ENCODE measurements at places on chromosomes 3 and 15. TPM values are rescaled to one million over a fixed set of nuclear protein-coding genes. Genes with fewer than 3 reads are reported as not detected.
A peak's percentile ranks its signal among the peaks of the same experiment; 100 is the strongest.

Gene MYRIP
- total RNA-seq, result 0.21 TPM

DNA sequence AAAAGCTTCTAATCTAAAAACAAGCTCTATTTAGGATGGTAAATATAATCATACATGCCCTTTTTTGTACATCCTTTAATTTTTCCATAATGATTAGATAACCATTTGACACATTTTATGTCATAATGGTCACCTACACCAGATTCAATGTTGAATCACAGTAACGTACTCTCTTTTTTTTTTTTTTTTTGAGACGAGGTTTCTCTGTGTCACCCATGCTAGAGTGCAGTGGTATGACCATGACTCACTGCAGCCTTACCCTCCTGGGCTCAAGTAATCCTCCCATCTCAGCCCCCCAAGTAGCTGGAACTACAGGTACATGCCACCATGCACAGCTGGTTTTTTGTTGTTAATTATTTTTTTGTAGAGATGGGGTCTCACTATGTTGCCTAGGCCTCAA lies 49.2 kb downstream of the PROS1 start:
- DNase-seq, result no peak

Gene TADA3
- total RNA-seq, result 74.0 TPM

Gene ANKUB1
- total RNA-seq, result not detected

Gene CNTN3
- 0.37 TPM for total RNA-seq

GRCh38 chr3:161291191-161291901 lies 70.2 kb downstream of the NMD3 start:
- DNase-seq, result no peak

DNA sequence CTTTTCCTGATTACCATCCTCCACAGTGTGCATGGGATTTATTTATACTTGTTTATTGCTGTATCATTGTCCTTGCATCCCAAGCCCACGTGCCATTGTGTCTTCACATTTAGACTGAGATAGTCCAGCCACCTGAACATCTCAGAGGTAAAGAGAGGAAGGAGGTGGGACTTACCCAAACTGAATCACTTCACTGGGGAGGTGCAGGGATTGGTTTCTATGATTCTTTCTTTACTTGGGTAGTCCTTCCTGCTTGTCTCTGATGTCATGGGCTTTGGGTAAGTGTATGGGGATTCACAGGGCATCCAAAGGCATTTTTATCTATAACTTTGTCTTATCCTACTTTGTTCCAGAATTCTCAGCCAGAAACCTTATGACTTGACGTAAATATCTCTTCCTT lies 141.5 kb upstream of the UMPS start:
- no peak for DNase-seq

DNA sequence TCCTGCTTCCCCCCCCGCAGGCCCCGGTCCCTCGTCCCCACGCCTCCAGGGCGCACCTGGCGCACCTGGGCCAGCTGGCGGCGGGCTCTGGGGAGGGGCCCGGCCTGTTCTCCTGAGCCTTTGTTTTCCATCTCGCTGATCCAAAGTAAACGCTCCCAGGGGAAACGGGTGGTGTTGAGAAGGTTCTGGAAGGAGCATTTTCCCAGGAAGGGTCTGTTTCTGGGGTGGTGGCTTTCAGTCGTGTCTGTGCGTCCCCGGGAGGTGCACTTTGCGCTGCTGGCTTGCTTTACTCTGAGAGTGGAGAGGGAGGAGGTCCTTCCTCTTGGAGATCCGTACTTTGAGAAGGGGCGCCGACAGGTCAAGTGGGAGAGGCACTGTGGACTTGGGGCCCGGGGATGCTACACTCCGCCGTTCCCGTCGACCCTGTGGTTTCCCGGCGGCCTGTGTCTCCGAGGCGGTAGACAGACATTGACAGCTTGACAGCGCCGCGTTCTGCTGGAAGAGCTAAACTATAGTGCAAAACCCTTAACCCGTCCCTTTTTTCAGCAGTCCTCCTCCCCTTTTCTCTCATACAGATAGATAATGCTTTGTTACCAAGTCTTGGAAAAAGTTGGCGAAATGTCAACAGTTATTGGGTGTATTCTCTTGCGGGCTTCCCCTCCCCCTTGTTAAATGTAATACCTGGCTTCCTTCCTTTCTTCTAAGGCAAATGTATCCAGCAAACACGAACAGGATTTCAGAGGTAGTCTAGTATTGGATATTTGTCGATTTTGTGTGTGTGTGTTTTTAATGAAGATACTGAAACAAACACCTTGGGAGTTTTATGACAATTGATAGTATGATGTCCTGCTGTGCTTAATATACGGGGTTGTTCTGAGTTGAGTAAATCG lies 6.5 kb downstream of the TPM1 start:
- peak; percentile 39 for DNase-seq

Gene SOX14
- total RNA-seq, result not detected

Gene ZSCAN2
- total RNA-seq, result 17.4 TPM

DNA sequence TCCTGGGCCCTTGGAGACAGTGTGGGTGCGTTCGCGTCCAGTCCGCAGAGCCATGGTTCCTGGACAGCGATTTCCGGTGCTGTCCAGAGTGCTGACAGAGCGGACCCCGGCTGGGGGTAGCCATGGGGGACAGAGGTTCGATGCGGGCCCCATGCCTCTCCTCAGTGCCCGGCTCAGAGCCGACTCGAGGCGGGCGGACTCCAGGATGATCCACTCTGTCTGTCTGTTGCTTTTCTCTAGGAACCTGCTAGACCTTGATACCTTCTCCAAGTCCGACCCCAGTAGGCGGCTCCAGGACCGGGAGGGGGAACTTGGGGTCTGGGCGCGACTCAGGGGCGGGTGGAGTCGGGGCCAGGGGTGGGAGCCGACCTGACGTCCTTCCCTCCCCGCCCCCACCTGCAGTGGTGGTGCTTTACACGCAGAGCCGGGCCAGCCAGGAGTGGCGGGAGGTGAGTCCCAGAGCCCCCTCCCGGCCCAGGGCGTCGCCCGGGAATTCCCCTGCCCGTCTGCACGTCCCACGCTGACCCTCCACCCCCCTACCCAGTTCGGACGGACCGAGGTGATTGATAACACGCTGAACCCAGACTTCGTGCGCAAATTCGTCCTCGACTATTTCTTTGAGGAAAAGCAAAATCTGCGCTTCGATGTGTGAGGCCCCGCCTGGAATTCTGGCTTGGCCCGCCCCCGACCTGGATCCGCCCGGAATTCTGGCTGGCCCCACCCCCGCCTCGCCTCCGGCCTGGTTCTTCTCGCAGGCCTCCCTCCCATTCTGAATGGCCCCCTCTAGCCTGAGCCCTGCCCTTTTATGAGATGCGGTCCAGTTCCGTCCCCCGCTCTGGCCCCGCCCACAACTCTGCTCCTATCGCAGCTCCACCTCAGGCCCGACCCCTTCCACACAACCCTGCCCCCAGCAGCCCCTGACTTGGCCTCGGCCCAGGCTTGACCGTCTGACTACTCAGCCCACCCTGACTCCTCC lies 1.0 kb downstream of the CPNE9 start:
- peak; percentile 52 for DNase-seq

DNA sequence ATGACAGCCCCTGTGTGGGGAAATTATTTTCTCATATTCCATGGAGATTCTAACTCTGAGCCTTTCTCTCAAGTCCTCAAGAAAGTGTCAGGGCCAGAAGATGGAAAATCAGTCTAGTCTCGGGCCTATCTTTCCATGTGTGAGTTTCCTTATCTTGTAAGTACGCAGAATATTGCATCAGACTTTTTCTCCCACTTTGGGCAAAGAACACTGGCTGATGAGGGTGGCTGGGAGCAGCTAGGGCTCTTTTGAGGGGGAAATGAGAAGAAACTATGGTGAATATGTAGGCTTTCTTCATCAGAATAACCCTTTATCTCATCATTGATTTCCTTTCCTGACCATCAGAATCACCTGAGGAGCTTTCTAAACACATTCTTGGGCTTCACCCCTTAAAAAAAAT lies 264.0 kb downstream of the CLSTN2 start:
- DNase-seq, result no peak

- peak; percentile 52 for DNase-seq
These were observed 31.4 kb upstream of the ZBTB38 start for GRCh38 chr3:141336672-141337522.

Gene GXYLT2
- 27.2 TPM for total RNA-seq

Gene SYNPR
- total RNA-seq, result not detected

DNA sequence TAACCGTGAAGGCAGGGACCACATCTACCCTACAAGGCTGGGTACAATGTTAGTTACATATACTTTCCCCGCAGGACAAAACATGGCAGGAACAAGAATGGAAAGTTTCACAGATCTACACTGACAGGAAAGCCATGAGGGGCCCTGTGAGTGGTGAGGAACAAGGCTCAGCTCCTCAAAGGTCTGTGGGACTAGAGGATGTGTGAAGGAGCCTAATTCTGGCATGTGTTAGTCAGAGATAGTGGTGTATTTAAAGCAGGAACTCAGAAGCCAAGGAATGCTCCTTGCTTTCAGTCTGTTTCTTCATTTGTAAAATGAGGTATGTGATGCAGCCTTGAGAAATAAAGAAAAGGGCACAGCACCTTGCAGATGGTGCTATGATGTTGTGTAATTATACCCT lies 25.1 kb downstream of the ETV5 start:
- no peak for DNase-seq

GRCh38 chr15:66746231-66746605 lies 44.2 kb downstream of the SMAD6 start:
- DNase-seq, result no peak

Gene SERINC4
- total RNA-seq, result not detected

Gene TGM4
- total RNA-seq, result not detected

GRCh38 chr3:103410231-103410630 lies 975.4 kb downstream of the ZPLD1 start:
- peak; percentile 23 for DNase-seq

GRCh38 chr3:30908456-30909037 lies 14.1 kb upstream of the GADL1 start:
- no peak for DNase-seq

Gene ECE2
- total RNA-seq, result not detected

GRCh38 chr3:51687431-51688205 lies 16.6 kb downstream of the TEX264 start:
- no peak for DNase-seq

DNA sequence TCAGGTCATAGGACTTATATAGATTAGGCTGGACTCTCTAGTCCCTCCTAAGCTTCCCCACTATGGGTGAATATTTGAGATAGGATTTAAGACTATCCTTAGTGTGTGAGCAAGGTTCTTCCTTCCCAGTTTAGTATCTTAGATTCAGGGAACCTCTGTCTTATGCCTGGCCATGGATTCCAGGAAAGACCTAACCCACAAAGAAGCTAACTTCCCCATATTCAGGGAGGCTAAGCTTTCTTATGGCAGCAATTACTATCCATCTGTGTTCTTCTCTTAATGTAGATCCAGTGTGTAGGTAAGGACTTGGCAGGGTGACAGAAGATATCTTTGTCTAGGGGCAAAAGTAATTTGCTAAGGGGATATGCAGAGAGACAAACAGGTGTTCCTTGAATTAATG lies 25.5 kb upstream of the PIK3R4 start:
- DNase-seq, result no peak

Gene IGSF10
- 0.03 TPM for total RNA-seq

GRCh38 chr15:57649138-57649537 lies 57.4 kb upstream of the POLR2M start:
- DNase-seq, result no peak

DNA sequence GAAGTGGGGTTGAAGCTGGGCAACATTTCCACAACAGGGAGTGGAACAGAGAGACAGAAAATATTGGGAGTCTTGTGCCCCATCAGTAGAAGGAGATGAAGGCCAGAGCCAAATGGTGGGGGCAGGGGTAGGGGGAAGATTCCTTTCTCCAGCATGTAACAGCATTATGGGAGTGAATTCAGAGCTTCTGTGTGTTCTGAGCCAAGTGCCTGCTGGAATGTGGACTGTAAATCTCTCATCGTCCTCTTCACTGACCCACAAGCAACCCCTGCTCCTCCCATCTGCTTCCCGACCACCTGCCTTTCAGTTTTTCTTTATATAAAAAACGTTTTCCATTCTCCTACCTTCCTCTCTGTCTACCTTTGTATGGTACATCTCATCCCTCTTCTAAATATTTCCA lies 344.2 kb upstream of the TPRG1 start:
- no peak for DNase-seq

- DNase-seq, result no peak
These were observed 265.7 kb downstream of the DIPK2A start for GRCh38 chr3:144237351-144237750.

DNA sequence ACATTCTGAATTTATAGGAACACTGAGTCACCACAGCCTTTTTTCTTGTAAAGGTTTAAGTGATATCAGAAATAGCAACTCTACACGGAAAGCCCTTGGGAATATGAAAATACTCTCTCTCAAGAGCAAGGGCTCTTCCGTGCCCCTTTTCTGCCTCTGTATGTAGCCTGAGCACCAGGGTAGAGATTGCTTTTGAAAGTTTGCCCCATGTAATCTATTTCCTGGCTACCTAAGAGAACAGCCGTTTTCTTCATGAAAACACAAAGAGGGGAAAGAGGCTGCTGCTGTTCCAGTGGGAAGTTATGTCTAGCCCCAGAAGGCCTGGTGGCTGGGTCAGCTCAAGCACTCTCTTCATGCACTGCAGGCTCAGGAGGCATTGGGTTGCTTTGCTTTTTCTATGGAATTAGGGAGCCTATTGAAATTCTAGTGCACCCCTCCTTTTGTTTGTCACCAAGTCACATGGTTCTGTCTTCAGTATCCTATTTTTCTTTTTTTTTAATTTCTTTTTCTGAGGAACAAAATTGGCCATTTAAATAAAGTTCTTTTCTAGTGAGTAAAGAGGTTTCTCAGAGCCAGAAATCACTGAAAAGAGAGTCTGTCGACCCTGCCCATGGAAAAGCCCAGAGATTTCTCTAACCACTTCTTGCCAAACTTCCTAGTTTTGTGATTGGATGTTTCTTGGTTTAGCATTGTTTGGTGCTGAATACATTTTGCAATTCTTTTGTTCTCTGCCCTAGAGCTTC lies 39.5 kb downstream of the TIGIT start:
- DNase-seq, result no peak

- no peak for DNase-seq
These were observed 2.2 kb upstream of the TRAK1 start for GRCh38 chr3:42088803-42089530.

DNA sequence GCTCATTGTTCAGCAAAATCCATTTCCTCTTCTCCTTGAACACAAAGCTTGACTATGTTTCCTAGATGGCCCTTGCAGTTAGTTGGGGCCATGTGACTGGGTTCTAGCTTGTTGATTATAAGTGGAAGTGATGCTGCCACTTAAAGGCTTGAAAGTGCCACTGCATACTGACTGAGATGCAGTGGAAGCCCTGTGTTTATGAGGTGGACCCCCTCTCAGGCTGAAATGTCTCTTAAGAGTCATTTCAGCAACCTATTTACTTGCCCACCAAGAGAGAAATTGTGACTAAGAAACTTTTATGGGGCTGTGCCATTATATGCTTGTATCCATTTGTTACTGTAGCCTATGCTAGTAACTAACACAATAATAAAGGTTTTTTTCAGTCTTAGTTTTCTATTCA lies 8.4 kb upstream of the ANP32A start:
- peak; percentile 92 for DNase-seq

Gene ATP8B4
- total RNA-seq, result 1.2 TPM

Gene GRIP2
- 0.18 TPM for total RNA-seq

Gene MKRN3
- not detected for total RNA-seq

- DNase-seq, result no peak
These were observed 187.3 kb upstream of the ATP11B start for GRCh38 chr3:182605882-182606611.

Gene IL5RA
- total RNA-seq, result not detected

Gene CLEC3B
- total RNA-seq, result not detected

GRCh38 chr3:176692966-176693785 lies 504.1 kb downstream of the TBL1XR1 start:
- no peak for DNase-seq
